ENCODE measurements at places on chromosomes 2 and 18. TPM values are rescaled to one million over a fixed set of nuclear protein-coding genes. Genes with fewer than 3 reads are reported as not detected.

Gene SCYGR4
- not detected for total RNA-seq

Gene ZEB2
- total RNA-seq: 0.51 TPM

DNA sequence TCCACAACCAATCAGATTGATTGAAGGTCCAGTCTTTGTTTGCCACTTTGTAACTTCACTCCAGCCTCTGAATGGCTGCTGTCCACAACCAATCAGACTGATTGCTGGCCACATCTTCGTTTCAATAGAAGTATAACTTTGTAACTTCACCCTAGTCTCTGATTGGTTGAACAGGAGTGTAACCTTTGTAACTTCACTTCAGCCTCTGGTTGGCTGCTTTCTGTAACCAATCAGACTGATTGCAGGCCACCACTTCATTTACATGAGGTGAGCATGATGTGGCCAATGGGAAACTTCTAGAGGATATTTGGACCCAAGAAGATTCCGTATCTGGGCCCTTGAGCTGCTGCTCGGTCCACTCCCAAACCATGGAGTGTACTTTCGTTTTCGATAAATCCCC, 16.9 kb upstream of the ALPP start:
- DNase-seq: no peak

DNA sequence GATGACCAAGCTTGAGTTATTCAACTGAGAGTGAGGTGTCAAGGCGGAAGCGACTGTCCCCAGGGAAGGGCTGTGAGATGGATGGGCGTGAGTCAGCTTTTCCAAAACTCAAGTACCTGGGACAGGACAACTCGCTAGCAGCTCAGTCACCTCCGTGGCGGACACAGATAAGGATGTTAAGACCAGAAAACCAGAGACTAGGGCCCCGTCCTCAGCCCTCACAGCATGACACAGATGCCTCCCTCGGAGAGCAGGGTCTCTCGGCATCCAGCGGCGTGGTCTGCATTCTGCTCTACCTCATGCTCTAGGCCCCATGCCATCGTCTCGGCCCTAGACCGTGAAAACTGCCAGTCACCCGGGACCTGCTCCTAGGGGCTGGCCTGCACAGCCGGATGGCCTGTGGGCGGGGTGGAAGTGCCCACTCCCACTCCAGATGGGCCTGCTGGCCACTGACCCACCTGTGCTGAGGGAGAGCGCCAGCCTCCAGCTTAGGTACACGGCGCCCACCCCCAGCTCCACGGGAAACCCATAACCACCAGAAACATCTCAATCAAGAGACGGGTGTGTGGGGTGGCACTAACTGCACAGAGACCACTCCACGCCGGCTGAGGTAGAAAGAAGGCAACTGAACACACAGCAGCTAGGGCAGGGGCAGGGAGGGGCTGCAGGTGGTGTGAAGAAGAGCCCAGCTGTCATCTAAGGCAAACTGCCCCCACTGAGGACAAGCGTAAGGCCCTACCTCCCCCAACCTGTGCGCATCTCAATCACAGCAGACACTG, 39.8 kb downstream of the ANO7 start:
- DNase-seq: no peak

GRCh38 chr2:232597362-232598079, 35.9 kb upstream of the EFHD1 start:
- no peak for DNase-seq

- no peak for DNase-seq
Measured at GRCh38 chr2:230419181-230419580, 3.2 kb downstream of the SP100 start.

DNA sequence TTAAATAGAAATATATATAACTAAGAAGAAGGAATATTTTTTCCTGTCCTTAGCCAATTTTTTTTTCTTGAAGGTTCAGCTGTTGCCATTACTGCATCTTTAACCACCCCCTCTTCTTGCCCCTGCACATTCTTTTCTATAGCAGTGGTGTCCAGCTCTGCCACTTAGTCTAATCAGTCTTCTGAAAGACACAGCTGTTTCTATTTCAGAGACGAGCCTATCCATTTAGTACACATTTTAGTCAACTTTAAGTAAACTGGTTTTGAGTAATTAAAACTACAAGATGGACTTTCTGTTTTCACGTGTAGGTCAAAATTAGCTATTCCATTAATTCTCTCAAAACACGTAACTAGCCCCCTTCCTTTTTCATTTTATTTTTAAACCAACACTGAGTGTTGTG, 21.0 kb downstream of the SPOPL start:
- DNase-seq: no peak

DNA sequence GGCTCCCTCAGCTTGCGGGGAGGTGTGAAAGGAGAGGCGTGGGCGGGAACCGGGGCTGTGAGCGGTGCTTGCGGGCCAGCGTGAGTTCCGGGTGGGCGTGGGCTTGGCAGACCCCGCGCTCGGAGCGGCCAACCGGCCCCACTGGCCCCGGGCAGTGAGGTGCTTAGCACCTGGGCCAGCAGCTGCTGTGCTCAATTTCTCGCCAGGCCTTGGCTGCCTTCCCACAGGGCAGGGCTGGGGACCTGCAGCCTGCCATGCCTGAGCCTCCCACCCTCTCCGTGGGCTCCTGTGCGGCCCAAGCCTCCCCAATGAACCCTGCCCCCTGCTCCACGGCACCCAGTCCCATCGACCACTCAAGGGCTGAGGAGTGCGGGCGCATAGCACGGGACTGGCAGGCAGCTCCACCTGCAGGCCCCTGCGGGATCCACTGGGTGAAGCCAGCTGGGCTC, 48.2 kb downstream of the RNF138 start:
- DNase-seq: no peak

DNA sequence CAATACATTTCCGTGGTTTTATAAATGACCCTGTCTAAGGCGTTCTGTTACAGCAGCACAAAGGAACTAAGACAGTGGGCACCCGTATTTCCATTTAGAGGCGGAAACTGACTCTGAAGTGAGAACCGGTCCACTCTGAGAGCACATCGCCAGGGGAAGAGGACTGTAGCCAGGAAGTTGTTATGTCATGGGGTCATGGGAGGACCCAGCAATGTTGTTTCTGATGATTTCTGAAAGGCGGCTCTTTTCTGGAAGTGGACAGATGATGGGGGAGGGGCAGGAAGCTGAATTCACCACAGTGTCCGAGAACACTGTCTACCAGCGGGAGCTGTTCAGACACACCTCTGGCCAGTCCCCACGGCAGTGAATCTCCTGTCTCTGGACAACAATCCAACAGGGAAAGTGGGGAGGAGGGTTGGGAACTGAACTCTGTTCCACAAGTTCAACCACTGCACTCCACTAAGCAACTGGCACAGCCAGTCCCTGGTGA, 2.1 kb upstream of the LRRFIP1 start:
- no peak for DNase-seq

Gene HOXD12
- not detected for total RNA-seq

Gene TCF23
- not detected for total RNA-seq

- DNase-seq: no peak
Measured at GRCh38 chr18:30489890-30490643, 552.5 kb downstream of the DSC3 start.

DNA sequence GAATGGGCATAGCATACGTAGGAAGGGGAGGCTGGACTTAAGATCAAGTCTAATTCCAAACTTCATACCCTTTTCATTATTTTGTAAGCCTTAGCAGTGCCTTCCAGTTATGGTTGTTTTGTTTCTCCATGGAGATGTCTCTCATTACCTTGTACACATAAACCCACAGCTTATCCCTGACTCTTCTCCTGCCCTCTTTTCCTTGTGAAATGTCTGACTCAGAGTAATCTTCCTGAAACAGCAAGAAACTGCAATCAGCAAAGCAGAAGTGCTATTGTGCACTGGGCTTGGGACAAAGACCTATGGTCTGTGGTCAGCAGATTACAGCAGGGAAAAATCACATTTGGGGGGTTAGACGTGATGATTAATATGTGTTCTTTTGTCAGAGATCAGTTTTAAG, 176.7 kb downstream of the IKZF2 start:
- DNase-seq: no peak

GRCh38 chr2:11354363-11355154, 10.1 kb upstream of the ROCK2 start:
- no peak for DNase-seq

GRCh38 chr18:70308555-70309294, 19.9 kb downstream of the SOCS6 start:
- no peak for DNase-seq

GRCh38 chr18:62420513-62421209, 95.6 kb downstream of the TNFRSF11A start:
- peak; percentile 93 for DNase-seq

GRCh38 chr18:2843146-2843545, 3.7 kb upstream of the EMILIN2 start:
- no peak for DNase-seq
